Parietal lobe (tissue), 2 donors: ENCODE measurements at places on chromosomes 7 and 10. TPM values are rescaled to one million over a fixed set of nuclear protein-coding genes. Genes with fewer than 3 reads are reported as not detected.

Gene ATP6V0A4
- total RNA-seq: 0.94 TPM

Gene PKD2L1
- total RNA-seq: not detected

Gene GRM3
- 133 TPM for total RNA-seq

Gene PBLD
- total RNA-seq: 13.5 TPM

Gene UFSP1
- 2.5 TPM for total RNA-seq

Gene FFAR4
- not detected for total RNA-seq
